ENCODE measurements at places on chromosomes 7 and 10. TPM values are rescaled to one million over a fixed set of nuclear protein-coding genes. Genes with fewer than 3 reads are reported as not detected.

GRCh38 chr10:4294996-4295792, 510.2 kb upstream of the KLF6 start:
- no peak for DNase-seq

DNA sequence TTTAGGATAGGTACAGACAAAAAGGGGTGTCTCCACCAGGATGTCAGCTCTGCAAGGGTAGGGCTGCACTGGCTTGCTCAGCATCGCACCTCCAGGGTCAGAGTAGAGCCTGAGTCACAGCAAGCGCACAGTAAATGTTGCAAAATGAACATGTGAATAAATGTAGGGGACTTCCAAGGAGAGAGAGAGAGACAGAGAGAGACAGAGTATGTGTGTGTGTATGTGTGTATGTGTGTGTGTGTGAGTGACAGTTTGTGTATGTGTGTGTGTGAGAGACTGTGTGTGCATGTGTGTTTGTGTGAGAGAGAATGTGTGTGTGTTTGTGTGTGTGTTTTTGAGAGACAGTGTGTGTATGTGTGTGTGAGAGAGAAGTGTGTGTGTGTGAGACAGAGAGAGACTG, 163.3 kb downstream of the RPS24 start:
- no peak for DNase-seq

GRCh38 chr7:41315764-41316163, 387.1 kb downstream of the INHBA start:
- no peak for DNase-seq

GRCh38 chr10:114925587-114926586, 12.1 kb upstream of the TRUB1 start:
- DNase-seq, result no peak

GRCh38 chr10:72107325-72108003, 19.1 kb upstream of the SPOCK2 start:
- DNase-seq, result no peak

- no peak for DNase-seq
These were observed 544 bp downstream of the SEC23IP start for GRCh38 chr10:119893074-119893473.

DNA sequence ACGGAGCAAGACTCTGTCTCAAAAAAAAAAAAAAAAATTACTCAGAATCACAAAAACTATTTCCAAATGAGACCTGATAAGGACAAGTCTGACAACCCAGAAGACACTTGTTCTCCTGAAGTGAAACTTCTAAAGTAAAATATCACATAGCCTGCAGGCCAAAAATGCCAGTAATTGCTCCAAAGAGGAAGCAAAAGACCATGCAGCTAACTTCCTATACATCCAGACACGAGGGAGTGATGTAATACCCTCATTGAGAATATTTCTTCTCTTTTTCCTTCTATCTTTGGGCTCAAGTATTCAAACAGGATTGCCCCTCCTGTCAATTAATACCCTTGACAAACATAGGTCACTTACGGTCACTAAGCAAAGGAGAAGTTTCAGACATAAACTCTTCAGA, 31.2 kb downstream of the ARMH3 start:
- no peak for DNase-seq

GRCh38 chr10:97463363-97464132, 17.6 kb downstream of the ZDHHC16 start:
- DNase-seq, result no peak

- no peak for DNase-seq
These were observed 56.7 kb downstream of the CFAP46 start for GRCh38 chr10:132885451-132886210.

DNA sequence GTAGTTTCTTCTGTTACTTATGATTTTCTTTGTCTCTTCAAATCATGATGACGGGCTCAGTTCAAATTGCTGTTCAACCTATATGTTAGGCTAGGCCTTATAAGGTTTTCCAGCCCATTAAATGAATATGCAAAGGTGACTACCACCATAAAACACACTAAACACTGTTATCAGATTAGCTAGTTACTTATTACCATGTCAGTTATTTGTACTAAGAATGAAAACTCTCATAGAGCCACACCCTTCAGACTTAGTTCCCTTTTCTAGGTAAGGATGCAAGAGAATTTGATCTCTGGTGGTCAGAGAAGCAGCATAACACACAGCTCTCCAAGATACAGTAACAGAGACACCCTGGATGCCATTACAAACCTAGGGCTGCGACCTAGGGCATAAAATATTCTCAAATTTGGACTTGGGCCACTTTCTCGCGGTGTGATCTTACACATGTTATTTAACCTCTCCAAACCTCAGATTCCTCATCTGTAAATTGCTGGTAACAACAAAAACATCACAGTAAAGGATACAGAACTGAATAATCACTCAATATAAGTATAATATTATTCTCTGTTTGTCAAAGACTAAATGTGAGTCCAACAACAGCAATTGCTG, 35.6 kb downstream of the ANKMY2 start:
- DNase-seq, result no peak

- no peak for DNase-seq
These were observed 70.2 kb upstream of the ANK3 start for GRCh38 chr10:60459701-60460457.

GRCh38 chr7:36002900-36003299, 150.2 kb upstream of the EEPD1 start:
- no peak for DNase-seq

HABP2 gene
- total RNA-seq, result not detected

LRGUK gene
- 1.5 TPM for total RNA-seq

AFAP1L2 gene
- total RNA-seq, result 18.7 TPM
